MCF 10A (cell line): ENCODE measurements at places on chromosomes 4 and X. TPM values are rescaled to one million over a fixed set of nuclear protein-coding genes. Genes with fewer than 3 reads are reported as not detected.

The FAM236B gene
- not detected in 2 replicates for total RNA-seq

- H3K4me3 ChIP-seq = no peak overlapping the region
- H3K36me3 ChIP-seq = peaks cover 6% of the 10 kb centered on the region
- peak; percentile 33 for DNase-seq
- H3K27me3 ChIP-seq = no peaks in the 10 kb centered on the region
These were observed 78.1 kb upstream of the TRIM2 start for GRCh38 chr4:153126137-153126536.

- H3K4me1 ChIP-seq = peaks cover 26% of the 10 kb centered on the region
- no peak overlapping the region for H3K27ac ChIP-seq
- H3K36me3 ChIP-seq = peaks cover 88% of the 10 kb centered on the region
- H3K27me3 ChIP-seq = no peaks in the 10 kb centered on the region
- no peak for DNase-seq
- H3K4me3 ChIP-seq = no peak overlapping the region
These were observed 8.6 kb downstream of the RCHY1 start for GRCh38 chr4:75505630-75506029.

DNA sequence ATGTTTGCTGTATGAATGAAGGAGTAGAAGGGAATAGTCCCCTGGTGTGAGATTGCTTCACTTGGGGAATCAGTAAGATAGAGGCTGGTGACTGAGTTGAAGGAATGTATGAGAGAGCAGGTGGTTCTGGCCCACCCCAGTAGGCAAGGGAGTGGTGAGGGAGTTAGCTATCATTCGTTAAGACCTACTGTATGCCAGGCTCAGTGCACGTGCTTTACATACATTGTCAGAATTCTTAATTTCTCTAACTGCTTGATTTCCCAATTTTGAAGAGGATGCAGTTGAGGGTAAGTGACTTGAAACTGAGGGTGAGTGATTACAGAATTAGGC lies 700 bp downstream of the VMA21 start:
- H3K27ac ChIP-seq = peak overlapping the region; percentile 95
- DNase-seq = no peak
- no peaks in the 10 kb centered on the region for H3K36me3 ChIP-seq
- no peaks in the 10 kb centered on the region for H3K27me3 ChIP-seq
- peaks cover 11% of the 10 kb centered on the region for H3K4me1 ChIP-seq

GRCh38 chr4:6195602-6196319 lies 4.6 kb downstream of the JAKMIP1 start:
- H3K36me3 ChIP-seq = peaks cover under 1% of the 10 kb centered on the region
- no peaks in the 10 kb centered on the region for H3K4me1 ChIP-seq
- DNase-seq = no peak
- no peaks in the 10 kb centered on the region for H3K27me3 ChIP-seq
- no peak overlapping the region for H3K4me3 ChIP-seq
- no peak overlapping the region for H3K27ac ChIP-seq

The ESX1 gene
- total RNA-seq = not detected in 2 replicates

- no peaks in the 10 kb centered on the region for H3K27me3 ChIP-seq
- no peaks in the 10 kb centered on the region for H3K36me3 ChIP-seq
- DNase-seq = peak; percentile 75
These were observed 47.6 kb downstream of the GRK4 start for GRCh38 chr4:3010998-3011397.
